ENCODE measurements at places on chromosomes 2 and 18. TPM values are rescaled to one million over a fixed set of nuclear protein-coding genes. Genes with fewer than 3 reads are reported as not detected.

DNA sequence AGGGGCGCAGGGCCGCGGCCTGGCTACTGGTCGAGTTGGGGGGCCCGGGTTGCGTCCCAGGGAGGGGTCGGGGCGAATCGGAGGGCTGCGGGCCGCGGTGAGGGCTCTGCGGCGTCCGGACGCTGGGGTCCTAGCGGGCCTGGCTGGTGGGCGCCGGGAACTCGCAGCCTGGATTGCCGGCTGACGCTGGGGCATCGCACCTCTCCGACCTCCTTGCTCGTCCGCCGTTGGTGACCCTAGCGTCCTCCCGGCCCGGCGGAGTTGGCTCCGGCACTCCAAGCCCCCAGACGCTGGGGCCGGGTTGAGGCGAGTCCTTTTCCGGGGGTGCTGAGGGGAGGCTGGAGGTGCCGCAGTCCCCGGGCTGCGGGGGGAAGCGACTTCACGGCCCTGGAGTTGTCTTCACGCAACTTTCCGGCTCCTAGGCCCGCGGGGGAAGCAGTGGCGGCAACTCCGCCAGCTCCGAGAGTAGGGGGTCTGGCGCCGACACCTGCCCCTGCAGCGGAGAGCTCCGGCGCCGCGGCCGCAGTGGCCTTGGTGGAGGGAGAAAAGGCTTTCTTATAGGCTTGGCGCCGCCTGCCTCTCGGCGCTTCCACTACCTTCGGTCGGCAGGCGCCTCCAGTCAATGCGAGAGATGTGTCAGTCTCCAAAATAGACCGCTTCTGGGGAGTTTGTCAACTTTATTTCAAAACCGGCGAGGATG is 70.3 kb downstream of the HAUS1 start:
- DNase-seq, result no peak

- no peak for DNase-seq
Measured at GRCh38 chr2:217482056-217482710, 520.6 kb downstream of the TNS1 start.

DNA sequence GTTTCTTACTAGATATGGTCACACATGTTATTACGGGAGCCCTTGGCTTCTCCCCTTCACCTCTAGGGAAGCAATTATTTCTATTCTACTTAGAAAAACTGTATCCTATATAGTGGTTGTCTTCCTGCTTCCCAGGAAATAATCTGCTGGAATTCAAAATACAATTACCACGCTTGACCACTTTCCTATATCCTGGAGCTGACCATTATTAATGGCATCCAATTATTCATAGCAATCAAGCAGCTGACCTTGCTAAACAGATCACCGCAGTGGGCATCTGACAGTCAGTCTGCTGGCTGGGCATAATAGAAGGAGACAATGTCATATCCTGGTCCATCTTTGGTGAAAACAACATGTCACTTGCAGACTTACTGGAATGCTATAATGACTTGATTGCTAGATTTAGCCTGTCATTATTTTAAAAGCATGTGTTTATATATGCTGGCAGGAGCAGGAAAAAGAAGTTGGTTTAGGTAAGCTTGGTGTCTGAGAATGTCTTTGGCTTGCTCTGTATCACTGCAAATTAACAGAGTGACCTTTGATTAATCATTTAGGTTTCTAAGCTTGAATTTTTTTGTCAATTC is 325.6 kb upstream of the FAM98A start:
- no peak for DNase-seq

DNA sequence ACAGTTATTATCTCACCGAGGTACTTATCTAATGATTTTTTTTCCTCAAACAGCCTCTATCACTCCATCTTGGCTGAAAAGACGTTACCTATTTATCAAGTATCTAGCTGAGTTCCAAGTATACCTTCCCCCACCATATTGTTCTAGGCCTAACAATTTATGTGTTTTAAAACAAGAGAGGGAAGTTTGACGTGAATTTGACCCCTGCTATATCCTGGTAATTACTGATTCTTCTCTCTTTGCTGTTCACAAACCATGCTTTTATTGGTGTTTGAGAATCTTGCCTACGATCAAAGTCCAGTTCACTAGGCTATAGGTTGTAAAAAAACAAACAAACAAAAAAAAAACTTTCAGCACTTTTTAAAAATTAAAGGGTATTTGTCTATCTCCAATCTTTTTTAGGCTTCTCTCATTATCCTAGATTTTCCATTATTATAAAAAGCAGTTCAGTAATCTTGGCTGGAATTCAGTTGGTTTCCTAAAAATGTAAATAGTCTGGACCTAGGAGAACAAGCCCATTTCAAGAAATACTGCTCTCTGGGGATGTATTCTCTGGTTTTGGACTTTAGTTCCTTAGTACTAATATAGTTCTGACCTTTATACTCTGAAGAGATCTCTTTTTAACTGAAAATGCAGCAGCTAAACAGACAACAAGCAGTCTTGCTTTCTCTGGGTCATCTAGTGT is 505.4 kb downstream of the CPS1 start:
- DNase-seq, result no peak

DNA sequence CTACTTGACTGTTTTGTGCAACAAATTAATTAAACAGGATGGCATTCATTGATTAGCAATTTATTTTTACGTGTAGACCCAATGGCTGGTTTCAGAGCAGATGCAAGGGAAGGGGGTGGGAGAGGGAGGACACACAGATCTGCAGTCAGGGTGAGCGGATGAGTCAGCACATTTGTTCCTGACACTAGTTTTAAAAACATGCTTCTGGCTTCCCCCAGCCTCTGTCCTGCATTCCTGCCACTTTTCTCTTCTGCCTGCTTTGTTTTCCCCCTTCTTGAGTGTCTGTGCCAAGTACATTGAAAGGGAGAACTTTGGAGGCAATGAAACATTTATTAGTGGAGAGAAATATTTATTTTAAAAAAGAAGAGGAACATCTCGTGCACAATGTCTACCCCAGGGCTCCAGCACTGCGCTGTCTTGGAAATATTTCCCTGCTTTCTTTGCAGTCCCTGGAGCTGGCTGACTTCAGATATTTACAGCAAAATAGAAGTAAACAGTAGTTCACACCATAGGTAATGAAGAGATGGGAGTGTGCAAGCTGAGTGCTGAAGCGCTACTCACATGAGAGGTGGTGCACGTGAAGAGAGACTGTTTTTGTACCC is 52.2 kb downstream of the NRP2 start:
- DNase-seq, result no peak

- no peak for DNase-seq
Measured at GRCh38 chr18:64233851-64234250, 85.0 kb upstream of the LINC00305 start.

- DNase-seq, result peak; percentile 7
Measured at GRCh38 chr2:160977376-160977775, 182.9 kb upstream of the TANK start.

Gene ZNF396
- 4.5 TPM for total RNA-seq

Gene ALPP
- not detected for total RNA-seq

Gene ACMSD
- not detected for total RNA-seq

Gene C2orf78
- total RNA-seq, result not detected
